ENCODE measurements at places on chromosomes 16 and 17.
A peak's percentile ranks its signal among the peaks of the same experiment; 100 is the strongest.

GRCh38 chr17:31339906-31340661 lies 18.7 kb upstream of the EVI2A start:
- DNase-seq, result no peak

DNA sequence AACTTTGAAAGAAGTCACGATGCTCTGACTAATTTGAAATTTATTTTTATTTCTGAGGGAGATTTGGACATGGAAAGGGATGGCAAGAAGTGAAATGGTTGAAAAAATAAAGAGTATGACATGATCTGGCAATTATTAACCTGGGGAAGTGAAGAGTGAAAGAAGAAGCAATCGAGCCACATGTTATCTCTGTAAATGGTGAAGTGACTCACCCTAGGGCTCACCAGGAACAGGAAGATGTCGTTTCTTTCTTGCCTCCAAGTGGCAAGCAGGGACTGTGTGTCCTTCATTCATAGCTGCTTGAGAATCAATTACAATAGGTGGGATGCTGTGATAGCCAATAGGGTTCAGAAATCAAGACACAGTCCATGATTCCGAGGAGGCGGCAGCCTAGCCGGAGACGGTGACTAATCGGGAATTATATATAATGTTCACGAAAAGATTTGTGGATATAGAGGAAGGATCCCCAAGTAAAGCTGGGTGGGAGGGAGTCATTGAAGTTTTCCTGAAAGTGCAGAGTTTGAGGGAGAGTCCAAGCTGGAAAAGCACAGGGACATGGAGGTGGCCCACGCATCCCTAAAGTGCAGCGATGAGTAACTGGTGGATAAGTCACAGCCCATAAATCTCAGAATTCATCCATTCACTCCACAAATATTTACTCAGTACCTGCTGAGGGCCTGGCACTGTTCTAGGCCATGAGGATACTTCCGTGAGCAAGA lies 18.2 kb upstream of the KRT20 start:
- DNase-seq, result no peak

DNA sequence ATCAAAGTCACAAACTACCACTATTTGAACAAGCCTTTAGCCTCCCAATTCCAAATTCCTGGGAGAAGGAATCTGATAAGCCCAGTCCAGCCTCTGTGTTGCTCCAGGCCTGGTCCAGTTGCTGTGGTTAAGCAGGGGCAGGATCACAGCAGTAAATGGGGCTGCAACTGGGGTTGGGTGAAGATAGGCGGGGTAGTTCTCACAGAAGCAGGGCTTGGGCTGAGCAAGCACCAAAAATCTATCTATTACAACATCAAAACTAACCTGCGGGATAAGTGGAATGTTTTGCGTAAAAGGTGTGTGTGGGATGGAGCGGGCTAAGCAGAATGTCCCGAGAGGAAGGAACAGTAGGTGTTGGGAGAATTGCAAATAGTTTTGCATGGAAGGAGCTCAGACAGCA lies 23.0 kb upstream of the RNF135 start:
- DNase-seq, result no peak

DNA sequence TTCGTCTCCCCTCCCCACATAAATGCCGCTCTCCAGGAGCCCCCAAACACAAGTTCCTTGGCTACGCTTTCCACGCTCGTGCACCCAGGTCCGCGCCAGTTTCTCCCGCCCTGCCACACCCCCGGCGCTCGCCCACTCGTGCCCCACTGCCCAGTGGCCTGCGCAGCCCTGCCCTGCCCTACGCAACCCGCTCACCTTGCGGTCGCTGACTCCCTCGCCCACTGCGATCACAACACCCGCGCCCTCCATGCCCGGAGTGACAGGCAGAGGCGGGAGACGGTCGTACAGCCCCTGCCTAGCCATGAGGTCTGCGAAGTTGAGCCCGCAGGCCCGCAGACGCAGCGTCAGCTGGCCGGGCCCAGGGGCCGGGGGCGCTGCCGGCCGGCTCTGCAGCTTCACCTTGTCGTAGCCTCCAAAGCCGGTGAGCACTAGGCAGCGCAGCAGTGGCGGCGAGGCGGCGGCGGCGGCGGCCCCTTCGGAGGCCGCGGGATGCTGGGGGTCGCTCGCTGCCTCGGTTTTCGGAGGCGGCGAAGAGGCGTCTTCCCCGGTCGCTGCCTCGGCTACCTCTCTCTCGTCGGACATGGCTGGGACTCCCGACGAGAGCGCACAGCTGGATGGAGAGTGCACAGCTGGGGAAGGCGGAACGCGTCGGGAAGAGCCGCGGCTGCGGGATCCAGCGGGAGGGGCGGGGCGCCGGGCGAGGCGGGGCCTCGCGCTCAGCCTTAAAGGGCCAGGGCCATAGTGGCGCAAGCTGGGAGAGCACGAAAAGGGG lies at the start of gene VAT1:
VAT1 (minus strand) TSS at position 645 of the 772 bp plus-strand sequence; CDS start at position 582, 63 bp downstream.
- peak; percentile 28 for DNase-seq

- no peak for DNase-seq
Measured at GRCh38 chr16:68332411-68333121, 21.7 kb downstream of the PRMT7 start.

- DNase-seq, result peak; percentile 41
Measured at GRCh38 chr16:75385507-75386152, 47.7 kb downstream of the CFDP1 start.

DNA sequence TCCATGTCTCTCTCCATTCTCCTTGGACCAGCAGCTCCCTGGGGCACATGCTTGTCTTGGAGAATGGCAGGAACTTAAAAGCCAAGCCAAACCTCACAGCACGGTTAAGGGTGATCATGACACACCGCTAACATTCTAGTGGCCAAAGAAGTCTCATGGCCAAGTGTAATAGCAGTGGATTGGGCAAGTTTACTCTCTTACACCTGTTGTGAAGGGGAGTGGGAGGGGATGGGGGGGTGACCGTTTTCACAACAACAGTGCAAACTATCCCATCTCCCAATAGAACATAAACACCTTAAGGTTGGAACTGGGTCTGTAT lies 37.7 kb upstream of the MEOX1 start:
- DNase-seq, result no peak

- no peak for DNase-seq
Measured at GRCh38 chr17:81978524-81979298, 1.3 kb downstream of the ASPSCR1 start.

DNA sequence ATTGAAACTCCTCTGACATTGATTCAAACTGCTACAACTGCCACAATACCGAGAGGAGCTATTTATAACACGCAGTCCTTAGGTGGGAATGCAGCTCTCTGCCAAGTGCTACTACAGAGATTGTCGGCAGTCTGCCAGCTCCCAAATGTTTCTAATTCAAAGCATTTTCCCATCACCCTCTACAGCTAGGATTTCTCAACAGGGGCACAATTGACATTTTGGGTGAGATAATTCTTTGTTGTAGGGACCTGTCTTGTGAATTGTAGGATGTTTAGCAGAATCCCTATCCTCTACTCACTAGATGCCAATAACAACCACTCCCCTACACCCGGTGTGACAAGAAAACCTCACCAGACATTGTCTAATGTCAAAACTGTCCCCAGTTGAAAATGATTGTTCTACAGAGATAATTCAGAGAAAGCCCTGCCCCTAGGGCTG lies 7.8 kb upstream of the N4BP1 start:
- peak; percentile 10 for DNase-seq

GRCh38 chr16:4488499-4488967 lies 12.3 kb downstream of the HMOX2 start:
- no peak for DNase-seq

GRCh38 chr17:50925296-50925891 lies 59.2 kb upstream of the TOB1 start:
- DNase-seq, result no peak

- no peak for DNase-seq
Measured at GRCh38 chr16:17654571-17654970, 183.8 kb upstream of the XYLT1 start.

GRCh38 chr16:78375055-78375679 lies 275.7 kb downstream of the WWOX start:
- DNase-seq, result no peak

- no peak for DNase-seq
Measured at GRCh38 chr17:17053446-17054379, 11.5 kb downstream of the MPRIP start.

DNA sequence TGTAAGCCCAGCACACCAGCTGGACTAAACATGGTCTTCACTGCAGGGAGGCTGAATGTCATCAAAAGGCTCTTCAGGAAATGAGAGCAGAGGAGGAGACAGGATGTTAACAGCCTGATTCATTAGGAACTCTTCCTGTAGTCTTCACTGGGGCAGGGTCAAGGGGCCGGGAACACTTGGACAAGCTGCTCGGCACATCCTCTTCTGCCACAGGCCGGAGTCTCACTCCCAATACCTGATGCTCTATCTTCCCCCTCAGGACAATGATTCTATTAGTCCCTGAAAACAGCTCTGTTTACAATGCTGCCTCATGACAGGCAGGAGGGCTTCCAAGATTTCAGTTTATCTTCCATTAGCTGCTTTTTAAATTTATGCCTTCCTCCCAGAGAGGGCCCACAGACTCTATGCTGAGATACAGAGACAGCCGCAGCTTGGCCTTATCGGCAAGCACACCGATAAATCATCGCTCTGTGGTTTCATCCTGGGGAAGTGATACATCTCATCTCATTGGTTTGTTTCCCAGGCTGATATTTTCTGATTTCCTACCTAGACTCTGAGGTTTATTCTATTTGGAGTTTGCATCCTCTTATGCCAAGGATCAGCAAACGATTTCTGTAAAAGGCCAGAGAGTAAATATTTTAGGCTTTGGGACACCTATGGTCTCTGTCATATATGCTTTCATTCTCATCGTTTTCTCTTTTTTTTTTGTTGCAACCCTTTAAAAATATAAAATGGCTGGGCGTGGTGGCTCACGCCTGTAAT lies 214.0 kb upstream of the ASIC2 start:
- DNase-seq, result no peak

GRCh38 chr16:87065446-87066132 lies 251.6 kb downstream of the C16orf95 start:
- DNase-seq, result no peak

DNA sequence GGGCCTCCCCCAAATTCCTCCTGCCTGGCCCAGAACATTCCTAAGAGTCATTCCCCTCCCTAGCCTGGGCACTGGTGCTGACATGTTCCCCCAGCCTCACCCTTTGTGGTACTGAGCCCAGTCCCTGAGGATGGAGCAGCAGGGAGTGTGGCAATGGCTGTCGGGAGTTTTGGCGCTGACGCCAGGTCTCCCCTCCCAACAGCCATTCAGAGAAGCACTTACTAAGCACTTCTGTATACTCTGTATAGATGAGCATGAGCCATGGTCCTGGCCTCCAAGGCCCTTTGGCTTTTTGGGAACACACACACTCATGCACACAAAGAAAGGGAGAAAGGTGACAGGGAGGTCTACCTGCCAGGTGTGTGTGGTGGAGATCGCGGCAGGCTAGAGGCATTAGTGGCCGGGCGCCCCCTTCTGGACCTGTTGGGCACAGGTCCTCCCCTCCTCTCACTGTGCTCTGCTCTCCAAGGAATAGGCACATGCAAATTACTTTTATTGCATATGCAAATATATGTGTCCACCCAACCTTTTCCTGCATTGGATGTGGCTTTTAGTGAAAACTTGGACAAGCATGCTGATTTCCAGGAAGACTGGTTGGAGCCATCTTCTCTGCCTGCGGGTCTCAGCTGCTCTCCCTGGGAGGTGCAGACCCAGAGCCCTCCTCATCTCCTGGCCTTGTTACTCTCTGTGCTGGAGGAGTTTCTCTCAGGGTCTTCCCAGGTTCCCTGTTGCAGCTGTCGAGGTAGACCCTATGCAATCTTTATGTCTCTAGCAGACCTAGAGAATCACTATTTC lies 17.4 kb upstream of the C17orf107 start:
- peak; percentile 34 for DNase-seq

DNA sequence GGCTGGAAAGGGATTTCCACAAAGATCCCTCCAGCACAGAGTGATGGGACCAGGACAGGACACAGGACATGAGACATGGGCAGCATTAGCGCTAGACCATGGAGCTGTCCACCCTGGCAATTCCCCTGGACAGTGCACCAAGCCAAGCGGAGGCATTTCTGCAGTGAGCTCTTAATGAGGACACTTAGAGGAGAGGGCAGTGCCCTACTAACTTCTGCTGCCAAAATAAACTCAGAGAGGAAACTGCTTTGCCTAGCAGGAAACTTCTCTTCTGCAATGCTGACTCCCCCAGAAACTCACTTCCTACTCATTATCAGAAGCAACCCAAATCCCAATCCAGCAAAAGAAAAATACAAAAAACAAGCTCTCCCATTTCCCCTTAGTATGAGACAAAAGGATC lies 119.2 kb downstream of the HS3ST2 start:
- no peak for DNase-seq
